ENCODE measurements at places on chromosomes 2 and 18.

- DNase-seq = no peak
These were observed 93.5 kb downstream of the CAPN13 start for GRCh38 chr2:30713698-30714097.

GRCh38 chr18:8871489-8871888 lies 166.1 kb downstream of the MTCL1 start:
- peak; percentile 24 for DNase-seq

- no peak for DNase-seq
These were observed 54.4 kb downstream of the GLS start for GRCh38 chr2:190935054-190935453.

- no peak for DNase-seq
These were observed 292.5 kb downstream of the MTX2 start for GRCh38 chr2:176561706-176562105.

GRCh38 chr18:8717011-8717770 lies 11.8 kb downstream of the MTCL1 start:
- no peak for DNase-seq

DNA sequence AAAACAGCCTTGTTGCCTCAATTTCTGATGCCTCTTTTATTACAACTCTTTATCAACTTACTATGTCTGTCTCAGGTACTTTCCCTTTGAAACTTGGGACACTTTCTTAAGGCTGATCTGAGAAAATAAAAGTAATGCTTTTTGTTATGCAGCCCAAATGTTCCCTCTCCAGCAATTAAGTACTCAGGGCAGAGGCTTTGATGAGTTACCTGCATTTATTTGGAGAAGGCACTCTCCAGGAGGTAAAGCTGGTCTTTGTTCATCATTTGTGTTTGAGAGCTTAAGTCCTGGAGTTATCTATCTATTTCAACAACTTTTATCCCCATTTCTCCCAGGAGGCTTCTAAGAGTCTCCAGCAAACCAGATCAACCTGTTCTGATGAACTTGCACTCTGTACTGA lies 259.2 kb downstream of the ASXL3 start:
- no peak for DNase-seq

DNA sequence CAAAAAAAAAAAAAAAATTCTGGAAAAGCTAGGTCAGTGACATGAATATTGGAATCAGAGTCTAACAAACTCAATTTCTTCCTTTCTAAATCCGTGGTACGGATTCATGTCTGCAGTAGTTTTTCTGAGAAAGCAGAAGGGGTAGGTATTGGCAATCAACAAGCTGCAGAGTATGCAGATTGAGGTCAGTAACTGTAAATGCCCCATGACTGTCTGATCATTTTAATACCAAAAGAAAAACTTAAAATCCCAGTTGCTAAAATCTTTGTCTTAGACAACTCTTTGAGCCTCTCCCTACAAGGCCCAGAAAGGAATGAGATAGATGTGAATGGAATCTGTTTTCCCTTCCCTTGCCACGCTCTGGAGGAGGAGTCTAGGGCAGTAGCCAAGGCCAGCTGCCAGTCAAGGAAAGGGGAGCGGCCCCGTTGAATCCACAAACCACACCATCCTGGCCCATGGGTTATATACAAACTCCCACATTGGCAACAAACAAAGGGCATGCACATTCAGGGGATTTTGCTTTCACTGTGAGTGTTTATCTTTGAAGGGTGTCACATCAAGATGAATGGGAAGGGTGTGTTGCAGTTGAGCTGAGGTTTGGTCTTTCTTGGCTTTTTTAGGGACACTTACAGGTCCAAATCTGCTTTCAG lies 6.1 kb upstream of the CASP8 start:
- DNase-seq = no peak

DNA sequence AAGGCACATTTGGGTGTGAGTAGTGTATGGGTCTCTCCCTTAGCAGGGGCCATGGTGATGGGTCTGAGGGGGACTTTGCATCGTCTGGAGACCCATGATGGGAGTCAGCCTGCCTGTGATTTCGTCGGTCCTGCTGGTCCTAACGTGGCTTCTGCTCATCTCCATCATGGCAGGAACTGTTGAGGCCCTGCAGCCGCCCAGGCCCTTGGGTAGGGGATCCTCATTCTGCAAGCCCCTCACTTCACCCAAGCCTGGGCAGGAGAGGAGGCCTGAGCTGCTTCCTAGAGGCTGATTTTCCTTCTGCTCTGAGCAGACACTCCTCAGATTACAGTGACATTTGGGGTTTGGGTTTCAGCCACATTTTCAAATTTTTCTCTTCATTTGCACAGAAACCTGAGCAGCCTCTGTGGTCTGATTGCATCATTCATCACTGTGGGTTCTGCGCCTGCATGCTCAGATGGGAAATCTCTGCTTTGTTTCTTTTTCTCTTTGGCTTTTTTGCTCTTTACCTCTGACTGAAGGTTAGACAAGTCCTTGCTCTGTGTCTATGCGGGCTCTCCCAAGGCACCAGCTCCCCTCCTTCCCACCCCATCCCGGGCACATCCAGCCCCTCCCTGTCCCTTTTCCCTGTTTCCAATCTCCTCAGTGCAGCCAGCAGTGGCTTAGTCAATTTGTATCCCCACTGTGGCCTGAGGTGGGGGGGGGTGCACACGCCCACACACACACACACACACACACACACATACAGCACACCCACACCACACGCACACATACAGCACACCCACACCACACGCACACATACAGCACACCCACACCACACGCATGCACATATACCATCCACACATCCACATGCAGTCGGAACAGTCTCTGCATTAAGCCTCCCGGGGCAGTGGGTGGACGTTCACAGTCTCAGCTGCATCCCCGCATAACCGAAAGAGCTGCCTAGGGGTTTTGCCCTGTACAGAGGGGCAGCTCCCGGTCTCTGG lies 305.4 kb upstream of the HS6ST1 start:
- peak; percentile 20 for DNase-seq

- DNase-seq = no peak
These were observed 110.9 kb upstream of the RND3 start for GRCh38 chr2:150598383-150598782.

GRCh38 chr18:54702686-54703085 lies 111.6 kb downstream of the DYNAP start:
- DNase-seq = no peak

DNA sequence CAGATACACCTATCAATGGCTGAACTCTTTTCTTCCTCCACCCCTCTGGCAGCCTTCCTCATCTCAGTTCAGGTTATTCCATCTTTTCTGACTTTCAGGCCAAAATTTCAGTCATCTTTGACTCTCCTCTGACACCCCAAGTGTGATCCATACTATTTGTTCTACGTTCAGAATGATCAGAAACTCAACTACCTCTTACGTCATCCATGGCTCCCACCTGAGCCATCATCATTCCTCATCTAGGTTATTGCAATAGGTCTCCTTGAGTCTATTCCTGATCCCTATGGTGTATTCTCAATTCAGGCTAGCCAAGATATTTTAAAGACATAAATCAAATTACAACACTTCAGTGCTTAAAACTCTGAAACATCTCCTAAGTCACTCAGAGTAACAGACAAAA lies 589.7 kb downstream of the ERBB4 start:
- DNase-seq = no peak

GRCh38 chr2:118604811-118605210 lies 242.6 kb downstream of the EN1 start:
- no peak for DNase-seq

DNA sequence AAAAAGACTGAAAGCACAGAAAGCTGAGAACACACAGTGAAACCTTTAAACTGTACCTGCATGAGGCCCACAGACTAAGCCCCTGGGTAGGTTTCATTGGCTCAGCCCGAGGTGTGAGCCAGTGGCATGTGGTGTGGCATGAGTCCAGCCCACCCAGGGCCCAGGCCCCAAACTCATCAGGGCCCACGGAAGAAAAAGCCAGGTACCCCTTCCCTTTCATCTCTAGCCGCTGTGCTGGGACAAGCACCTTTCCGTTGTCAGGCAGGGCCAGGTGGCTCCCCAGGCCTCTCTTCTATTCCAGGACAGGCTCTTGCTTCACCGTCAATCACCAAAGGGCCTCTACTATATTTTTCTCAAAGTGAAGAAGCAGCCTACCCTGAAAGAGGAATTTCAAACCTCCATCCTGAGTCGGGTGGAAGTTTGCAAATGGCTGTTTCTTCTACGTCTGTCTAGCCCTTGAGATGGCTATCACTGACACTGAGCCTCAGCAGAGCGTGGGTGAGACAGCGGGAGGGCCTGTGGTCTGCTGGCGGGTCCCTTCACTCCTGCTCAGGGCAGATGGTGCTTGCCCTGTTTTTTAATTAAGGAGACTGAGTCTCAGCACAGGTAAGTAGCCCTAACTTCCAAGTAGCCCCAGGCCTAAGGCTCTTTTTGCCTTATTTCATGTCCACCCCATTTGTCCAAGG lies 8.6 kb downstream of the DNAJB2 start:
- DNase-seq = no peak

DNA sequence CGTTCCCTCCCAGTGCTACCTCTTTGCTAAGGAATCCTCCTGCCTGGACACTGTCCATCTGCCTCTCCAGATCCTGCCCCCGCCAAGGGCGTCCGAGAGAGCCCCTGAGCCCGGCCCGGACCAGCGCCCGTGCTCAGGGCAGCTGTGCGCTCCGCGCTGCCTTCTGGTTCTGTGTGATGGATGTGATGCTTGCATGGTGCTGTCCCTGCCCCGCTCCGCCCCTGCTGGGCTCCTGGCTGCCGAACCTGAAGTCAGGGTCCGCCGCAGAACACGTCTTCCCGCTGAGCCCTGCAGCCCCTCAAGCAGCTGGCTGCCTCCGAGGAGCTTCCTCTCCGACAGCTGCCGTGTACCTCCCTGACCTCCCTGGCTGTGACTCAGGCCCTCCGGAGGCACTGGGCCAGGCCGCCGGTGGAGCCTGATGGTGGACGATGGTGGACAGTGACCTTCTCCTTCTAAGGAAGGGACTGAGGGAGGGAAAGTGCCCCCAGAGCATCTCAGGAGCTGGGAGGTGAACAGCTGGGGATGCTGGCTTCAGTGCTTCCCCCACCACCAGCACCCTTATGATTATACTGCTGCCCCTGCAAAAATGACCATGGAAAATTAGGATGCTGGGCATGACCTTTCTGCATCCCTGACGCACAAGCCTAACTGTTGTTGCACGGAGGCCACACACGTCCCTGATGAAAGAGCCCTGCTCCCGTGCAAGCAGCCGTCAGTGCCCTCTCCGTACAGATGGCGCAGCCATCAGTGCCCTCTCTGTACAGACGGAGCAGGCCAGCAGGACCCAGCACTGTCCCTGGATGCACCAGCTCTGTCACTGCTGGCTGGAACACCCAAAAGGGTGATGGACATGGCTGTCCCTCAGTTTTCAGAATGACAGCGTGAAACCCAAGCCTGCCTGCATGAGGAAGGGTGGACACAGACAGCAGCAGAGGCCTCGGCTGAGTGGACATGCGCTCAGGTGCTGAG lies 99.3 kb downstream of the TPO start:
- DNase-seq = no peak

DNA sequence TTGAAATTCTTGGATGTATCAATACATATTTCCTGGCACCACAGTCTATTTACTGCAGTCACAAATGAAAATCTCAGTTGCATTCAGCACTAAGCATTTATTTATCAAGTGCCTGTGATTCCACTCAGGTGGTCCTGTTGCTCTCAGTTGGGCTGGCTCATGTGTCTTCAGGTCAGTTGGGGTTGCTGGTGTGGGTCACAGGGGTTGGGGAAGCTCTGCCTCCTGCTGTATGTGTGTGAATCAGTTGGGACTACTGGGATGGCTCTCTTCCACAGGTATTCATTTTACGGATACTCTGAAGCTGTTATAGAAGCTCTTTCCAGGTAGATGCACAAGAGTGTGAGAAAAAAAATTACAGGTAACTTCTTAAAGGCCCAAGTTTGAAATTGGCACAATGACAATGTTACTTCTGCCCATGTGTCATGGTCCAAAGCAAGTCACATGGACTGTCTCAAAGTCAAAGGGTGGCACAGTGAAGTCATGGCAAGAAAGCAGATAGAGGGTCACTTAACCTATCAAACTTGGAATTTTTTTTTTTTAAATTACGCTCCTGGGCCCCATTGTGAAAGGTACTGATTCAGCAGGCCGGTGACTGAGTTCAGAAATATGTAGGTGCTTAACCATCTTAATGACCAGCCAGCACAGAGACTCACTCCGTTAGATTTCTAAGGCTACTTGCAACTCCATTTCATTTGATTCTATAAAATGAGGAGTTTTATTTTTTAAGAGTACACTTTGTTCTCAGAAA lies 249.2 kb upstream of the GCFC2 start:
- peak; percentile 22 for DNase-seq

- no peak for DNase-seq
These were observed 124.2 kb upstream of the ARHGAP28 start for GRCh38 chr18:6605115-6605869.

GRCh38 chr2:130302164-130302886 lies 40.4 kb upstream of the IMP4 start:
- DNase-seq = no peak

- DNase-seq = no peak
These were observed 259.6 kb upstream of the PIK3C3 start for GRCh38 chr18:41695441-41695840.

DNA sequence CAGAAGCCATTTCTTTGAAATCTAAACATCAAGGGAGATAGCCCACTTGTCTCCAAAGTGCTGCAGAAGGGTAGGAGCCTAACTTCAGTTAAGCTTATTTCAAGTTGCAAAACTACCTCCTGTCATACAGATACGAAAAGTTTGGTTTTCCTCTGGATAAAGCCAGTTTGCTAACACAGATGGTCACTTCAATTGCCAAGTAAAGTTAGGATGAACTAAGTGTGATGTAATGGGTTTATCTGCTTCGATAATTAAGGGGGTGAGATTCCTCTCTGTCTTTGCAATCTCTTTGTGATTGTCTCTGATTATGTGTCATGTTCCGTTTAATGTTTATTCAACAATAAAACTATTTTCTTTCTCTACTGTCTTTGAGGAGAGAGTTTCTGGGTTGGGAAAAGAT lies 156.4 kb downstream of the SLC39A10 start:
- no peak for DNase-seq

GRCh38 chr2:173232956-173233744 lies 121.5 kb upstream of the CDCA7 start:
- DNase-seq = no peak

- no peak for DNase-seq
These were observed 12.8 kb upstream of the TTN start for GRCh38 chr2:178819992-178820391.

- DNase-seq = no peak
These were observed 1085.6 kb downstream of the SOCS6 start for GRCh38 chr18:71374294-71375000.

DNA sequence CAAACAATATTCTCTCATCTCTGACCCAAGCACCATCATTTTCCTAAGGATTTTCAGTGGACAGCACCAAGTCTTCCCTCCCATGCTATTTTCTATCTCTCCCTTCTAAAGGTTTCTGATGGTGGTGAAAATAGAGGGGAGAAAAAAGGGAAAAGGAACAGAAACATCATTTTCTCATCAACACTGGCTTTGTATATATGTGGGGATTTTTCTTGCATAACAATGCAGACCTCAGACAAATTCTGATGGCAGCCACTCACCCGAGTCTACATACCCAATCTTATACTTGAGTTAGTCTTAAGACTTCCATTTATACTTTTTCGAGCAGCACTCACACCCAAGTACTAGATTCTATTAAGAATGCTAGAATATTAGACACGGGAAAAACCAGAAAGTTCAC lies 95.8 kb downstream of the TMEM163 start:
- DNase-seq = no peak

- DNase-seq = no peak
These were observed 458.3 kb upstream of the SLC14A2 start for GRCh38 chr18:45156946-45157345.

All from RWPE1 (cell line).